ENCODE measurements at places on chromosomes 2 and 18. TPM values are rescaled to one million over a fixed set of nuclear protein-coding genes. Genes with fewer than 3 reads are reported as not detected.

Gene POTEC
- total RNA-seq: not detected

GRCh38 chr2:86226636-86227520 lies 27.6 kb downstream of the MRPL35 start:
- no peak overlapping the region for H3K27ac ChIP-seq
- H3K4me3 ChIP-seq: no peak overlapping the region
- no peak for DNase-seq

GRCh38 chr18:36539674-36540231 lies 242.2 kb downstream of the FHOD3 start:
- no peaks in the 10 kb centered on the region for H3K27me3 ChIP-seq
- no peak for DNase-seq
- no peak overlapping the region for H3K4me3 ChIP-seq
- H3K36me3 ChIP-seq: no peaks in the 10 kb centered on the region
- no peak overlapping the region for H3K27ac ChIP-seq

Gene PLGLB2
- 0.62 TPM for total RNA-seq

GRCh38 chr2:216119986-216120385 lies 10.8 kb downstream of the XRCC5 start:
- peaks cover 10% of the 10 kb centered on the region for H3K36me3 ChIP-seq
- H3K27me3 ChIP-seq: no peaks in the 10 kb centered on the region
- H3K4me3 ChIP-seq: no peak overlapping the region
- no peak overlapping the region for H3K27ac ChIP-seq

GRCh38 chr18:69935319-69936190 lies 12.1 kb downstream of the CD226 start:
- no peaks in the 10 kb centered on the region for H3K27me3 ChIP-seq
- H3K4me3 ChIP-seq: no peak overlapping the region
- no peaks in the 10 kb centered on the region for H3K4me1 ChIP-seq
- no peaks in the 10 kb centered on the region for H3K36me3 ChIP-seq
- H3K27ac ChIP-seq: no peak overlapping the region
- DNase-seq: no peak

Gene CRYGC
- not detected for total RNA-seq

Gene EMILIN1
- 180 TPM for total RNA-seq

DNA sequence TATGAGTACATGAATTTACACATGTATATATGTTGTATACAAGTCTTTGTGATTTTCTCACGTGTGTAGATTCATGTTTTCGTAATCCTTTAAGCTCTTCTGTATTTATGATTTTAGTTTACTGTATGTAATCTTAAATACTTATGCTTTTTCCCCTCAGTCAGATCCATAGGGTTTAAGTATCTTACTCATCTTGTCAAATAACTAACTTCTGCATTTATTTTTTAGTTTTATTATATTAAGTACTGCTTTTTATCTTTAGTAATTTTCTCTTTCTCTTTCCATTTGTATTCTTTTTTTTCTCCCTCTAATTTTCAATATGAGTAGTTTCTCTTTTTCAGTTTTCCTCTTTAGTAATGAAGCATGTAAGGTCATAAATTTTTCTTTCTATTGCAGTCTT lies 179.4 kb downstream of the LCLAT1 start:
- DNase-seq: no peak
- no peaks in the 10 kb centered on the region for H3K4me1 ChIP-seq
- H3K36me3 ChIP-seq: no peaks in the 10 kb centered on the region
- no peak overlapping the region for H3K4me3 ChIP-seq

DNA sequence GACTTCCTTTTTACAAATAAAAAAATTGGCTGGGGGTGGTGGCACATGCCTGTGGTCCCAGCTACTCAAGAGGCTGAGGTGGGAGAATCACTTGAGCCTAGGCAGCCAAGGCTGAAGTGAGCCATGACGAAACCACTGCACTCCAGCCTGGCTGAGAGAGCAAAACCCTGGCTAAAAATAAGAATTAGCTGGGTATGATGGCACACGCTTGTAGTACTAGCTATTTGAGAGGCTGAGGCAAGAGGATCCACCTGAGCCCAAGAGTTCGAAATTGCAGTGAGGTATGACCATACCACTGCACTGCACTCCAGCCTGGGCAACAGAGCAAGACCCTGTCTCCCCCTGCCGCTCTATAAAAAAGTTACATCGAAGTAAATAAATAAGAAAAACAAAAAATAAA lies 33.7 kb downstream of the GFPT1 start:
- H3K4me3 ChIP-seq: no peak overlapping the region
- peaks cover 6% of the 10 kb centered on the region for H3K36me3 ChIP-seq
- peak overlapping the region; percentile 2 for H3K27ac ChIP-seq
- no peaks in the 10 kb centered on the region for H3K4me1 ChIP-seq
- DNase-seq: no peak
- H3K27me3 ChIP-seq: no peaks in the 10 kb centered on the region

Gene PLEK
- total RNA-seq: 14.6 TPM

DNA sequence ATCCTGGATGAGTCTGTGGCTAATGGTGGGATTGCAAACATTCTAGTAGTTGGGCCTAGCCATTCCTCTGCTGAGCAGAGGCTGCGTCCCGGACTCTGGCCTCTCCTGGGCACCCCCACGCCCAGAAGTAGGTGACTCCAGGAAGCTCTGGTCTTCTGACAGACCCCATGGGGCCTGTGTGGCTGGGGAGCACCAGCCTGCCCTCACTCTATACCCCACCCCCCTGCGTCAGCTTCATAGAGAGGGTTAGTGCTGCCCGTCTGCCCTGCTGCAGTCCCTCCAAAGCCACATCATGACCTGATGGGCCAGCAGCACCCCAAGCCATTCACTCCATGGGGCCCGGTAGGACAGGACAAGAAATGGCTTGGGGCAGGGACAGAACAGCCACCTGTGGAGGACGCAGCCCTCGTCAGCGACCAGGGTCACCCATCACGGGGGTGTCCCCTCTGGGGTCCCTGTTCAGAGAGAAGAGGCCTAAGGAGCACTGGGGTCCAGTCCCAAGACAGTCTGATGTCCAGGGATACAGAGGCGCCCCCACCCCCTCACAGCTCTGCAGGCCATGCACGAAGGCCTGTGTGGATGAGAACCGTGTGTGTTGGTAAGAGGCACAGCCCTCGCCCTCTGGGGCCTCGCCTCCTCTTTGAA lies 238.3 kb downstream of the ATAD2B start:
- no peak overlapping the region for H3K4me3 ChIP-seq
- H3K27me3 ChIP-seq: no peaks in the 10 kb centered on the region
- no peak overlapping the region for H3K27ac ChIP-seq

- DNase-seq: peak; percentile 59
- no peaks in the 10 kb centered on the region for H3K36me3 ChIP-seq
- H3K4me1 ChIP-seq: no peaks in the 10 kb centered on the region
- H3K27me3 ChIP-seq: no peaks in the 10 kb centered on the region
Observed at GRCh38 chr2:2662037-2662846, 331.2 kb upstream of the MYT1L start.

DNA sequence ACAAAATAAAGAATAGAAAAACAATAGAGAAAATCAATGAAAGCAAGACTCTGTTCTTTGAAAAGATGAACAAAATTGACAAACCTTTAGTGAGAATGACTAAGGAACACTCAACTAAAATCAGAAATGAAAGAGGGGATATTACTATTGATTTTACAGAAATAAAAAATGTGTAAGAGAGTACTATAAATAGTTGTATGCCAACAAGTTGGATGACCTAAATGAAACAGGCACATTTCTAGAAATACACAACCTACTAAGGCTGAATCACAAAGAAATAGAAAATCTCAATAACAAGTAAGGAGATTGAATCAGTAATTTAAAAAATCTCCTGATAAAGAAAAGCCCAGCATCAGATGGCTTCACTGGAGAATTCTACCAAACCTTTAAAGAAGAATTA lies 18.4 kb upstream of the MALL start:
- H3K27ac ChIP-seq: no peak overlapping the region
- no peak overlapping the region for H3K4me3 ChIP-seq
- H3K4me1 ChIP-seq: no peaks in the 10 kb centered on the region
- no peaks in the 10 kb centered on the region for H3K36me3 ChIP-seq

Gene RTP5
- total RNA-seq: not detected

DNA sequence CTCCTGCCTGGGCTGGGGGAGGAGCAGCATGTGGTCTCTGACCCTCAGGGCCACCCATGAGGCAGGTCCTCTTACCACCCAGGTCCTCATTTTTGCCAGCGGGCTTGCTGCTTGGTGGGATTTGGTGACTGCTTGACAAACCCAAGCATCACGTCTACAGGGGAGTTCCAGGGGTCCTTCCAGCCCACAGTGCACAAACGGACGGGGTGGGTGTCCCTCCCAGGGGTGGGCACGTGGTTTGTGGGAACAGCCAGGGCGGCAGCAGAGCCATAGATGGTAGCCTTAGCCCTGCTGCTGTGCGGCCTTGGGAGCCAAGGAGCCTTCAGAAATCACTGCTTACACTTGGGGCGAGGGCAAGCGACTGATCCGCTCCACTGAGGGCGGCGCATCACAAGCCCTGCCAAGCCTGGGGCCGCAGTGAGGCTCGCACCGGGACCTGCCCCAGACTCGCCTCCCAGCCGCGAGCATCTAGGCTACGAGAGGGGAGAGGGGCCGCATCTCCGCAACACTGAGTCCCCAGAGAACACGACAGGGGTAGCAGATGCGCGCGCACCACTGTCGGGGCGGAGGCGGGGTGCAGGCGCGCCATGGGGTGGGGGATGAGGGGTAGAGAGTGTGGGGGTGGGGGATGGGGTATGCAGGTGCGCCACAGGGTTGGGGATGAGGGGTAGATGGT lies 36.9 kb downstream of the SNED1 start:
- no peaks in the 10 kb centered on the region for H3K4me1 ChIP-seq
- no peak overlapping the region for H3K27ac ChIP-seq
- H3K27me3 ChIP-seq: no peaks in the 10 kb centered on the region
- DNase-seq: no peak

- no peaks in the 10 kb centered on the region for H3K4me1 ChIP-seq
- H3K27ac ChIP-seq: no peak overlapping the region
- H3K4me3 ChIP-seq: no peak overlapping the region
- no peak for DNase-seq
- no peaks in the 10 kb centered on the region for H3K27me3 ChIP-seq
- no peaks in the 10 kb centered on the region for H3K36me3 ChIP-seq
Observed at GRCh38 chr18:3002732-3003131, 10.2 kb downstream of the LPIN2 start.

Gene DHRS9
- 0.52 TPM for total RNA-seq

Gene CTAGE1
- not detected for total RNA-seq

- no peak for DNase-seq
Observed at GRCh38 chr2:96400049-96401000, 64.8 kb downstream of the NCAPH start.

DNA sequence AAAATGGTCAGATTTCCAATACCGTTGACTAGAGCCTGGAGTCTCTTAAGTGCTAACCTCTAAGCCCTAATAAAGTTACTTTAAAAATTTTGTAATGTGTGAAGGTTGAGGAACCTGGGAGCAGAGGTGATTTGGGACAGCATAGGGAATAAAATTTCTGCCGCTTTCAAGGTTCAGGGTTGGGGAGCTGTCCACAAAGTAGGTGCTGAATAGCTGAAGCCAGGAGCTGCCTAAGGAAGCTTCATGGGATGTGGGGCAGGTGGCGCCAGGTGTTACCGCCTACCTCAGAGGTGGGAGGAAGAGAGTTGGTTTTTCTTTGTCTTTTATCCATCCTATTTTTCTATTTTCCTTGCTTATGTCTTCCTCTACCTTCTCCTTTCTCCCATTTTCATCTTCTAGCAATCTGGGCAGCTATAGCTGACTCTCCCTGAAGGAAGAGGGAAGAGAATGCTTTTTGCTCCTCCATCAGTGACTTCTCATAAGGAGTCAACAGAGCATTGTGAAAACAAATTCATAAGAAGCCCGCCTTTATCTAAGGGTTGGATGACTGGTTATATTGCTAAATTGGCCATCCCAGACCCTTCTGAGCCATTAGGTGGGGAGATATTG lies 178.7 kb downstream of the CLIP4 start:
- H3K4me3 ChIP-seq: no peak overlapping the region
- peaks cover 2% of the 10 kb centered on the region for H3K27me3 ChIP-seq
- H3K27ac ChIP-seq: no peak overlapping the region
- no peaks in the 10 kb centered on the region for H3K4me1 ChIP-seq

- no peaks in the 10 kb centered on the region for H3K4me1 ChIP-seq
- no peak for DNase-seq
- no peaks in the 10 kb centered on the region for H3K27me3 ChIP-seq
Observed at GRCh38 chr18:73961804-73962203, 185.8 kb downstream of the FBXO15 start.

GRCh38 chr2:223203971-223204929 lies 152.3 kb downstream of the KCNE4 start:
- no peaks in the 10 kb centered on the region for H3K4me1 ChIP-seq
- no peaks in the 10 kb centered on the region for H3K27me3 ChIP-seq
- no peak for DNase-seq
- no peak overlapping the region for H3K4me3 ChIP-seq

Gene VIT
- total RNA-seq: 10.0 TPM

Gene DRC1
- total RNA-seq: not detected

- no peak within 1 kb of the TSS for H3K27ac ChIP-seq
- H3K4me3 ChIP-seq: peak within 1 kb of the TSS; percentile 79
- DNase-seq: no peak
- H3K4me1 ChIP-seq: no peaks in the 10 kb centered on the region
- no peaks in the 10 kb centered on the region for H3K36me3 ChIP-seq
Observed at GRCh38 chr2:6877402-6878304, at the start of gene RSAD2. Gene RSAD2 (plus strand): TSS chr2:6877777. CDS start chr2:6877801, 24 bp downstream.

DNA sequence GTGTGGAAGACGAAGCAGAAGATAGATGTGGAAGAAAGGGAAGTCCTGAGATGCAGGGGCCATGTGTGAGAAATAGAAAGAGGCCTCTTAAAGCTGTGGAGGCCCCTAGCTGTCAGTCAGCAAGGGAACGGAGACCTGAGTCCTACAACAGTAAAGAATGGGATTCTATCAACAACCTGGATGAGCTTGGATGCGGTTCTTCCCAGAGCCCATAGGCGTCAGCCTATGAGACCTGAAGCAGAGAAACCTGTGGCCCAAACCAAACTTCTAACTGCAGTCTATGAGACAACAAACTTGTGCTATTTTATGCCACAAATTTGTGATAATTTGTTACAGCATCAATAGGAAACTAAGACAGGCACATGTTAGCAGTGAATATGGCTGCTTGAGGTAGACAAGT lies 583.7 kb downstream of the ADCYAP1 start:
- no peak overlapping the region for H3K4me3 ChIP-seq
- H3K4me1 ChIP-seq: no peaks in the 10 kb centered on the region
- no peak for DNase-seq
- H3K36me3 ChIP-seq: no peaks in the 10 kb centered on the region
- H3K27me3 ChIP-seq: no peaks in the 10 kb centered on the region
- H3K27ac ChIP-seq: no peak overlapping the region

DNA sequence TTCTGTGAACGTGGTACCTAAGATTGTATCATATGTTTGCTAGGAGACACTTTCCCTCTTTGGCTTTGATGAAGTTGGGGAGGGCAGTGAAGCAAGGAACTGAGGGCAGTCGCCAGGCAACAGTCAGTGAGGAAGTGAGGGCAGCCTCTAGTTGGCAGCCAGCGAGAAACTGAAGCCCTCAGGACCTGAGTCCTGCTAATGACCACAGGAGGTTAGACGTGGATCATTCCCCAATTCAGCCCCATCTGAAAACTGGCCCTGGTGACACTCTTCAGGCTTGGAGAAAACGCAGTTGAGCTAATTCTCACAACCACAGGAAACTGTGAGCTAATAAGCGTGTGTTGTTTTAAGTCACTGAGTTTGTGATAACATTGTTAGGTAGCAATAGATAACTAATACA lies 84.5 kb upstream of the REG3G start:
- DNase-seq: no peak
- H3K27ac ChIP-seq: no peak overlapping the region
- H3K4me1 ChIP-seq: no peaks in the 10 kb centered on the region
- no peak overlapping the region for H3K4me3 ChIP-seq
- no peaks in the 10 kb centered on the region for H3K27me3 ChIP-seq

Gene REG3A
- total RNA-seq: 4.1 TPM
